ENCODE measurements at places on chromosomes 2 and 18. TPM values are rescaled to one million over a fixed set of nuclear protein-coding genes. Genes with fewer than 3 reads are reported as not detected.

Gene SLC16A14
- 1.2 TPM for total RNA-seq

Gene CHRNG
- not detected for total RNA-seq

Gene ANKRD36
- 22.3 TPM for total RNA-seq

Gene IL37
- total RNA-seq: not detected

Gene CERKL
- total RNA-seq: not detected

Gene ITGB1BP1
- 136 TPM for total RNA-seq

Gene EVX2
- not detected for total RNA-seq

Gene CHST9
- not detected for total RNA-seq

Gene ING5
- total RNA-seq: 36.6 TPM

Gene BMP10
- total RNA-seq: not detected

Gene TCF23
- not detected for total RNA-seq

Gene CTLA4
- total RNA-seq: 245 TPM

Gene PLCL1
- 1.7 TPM for total RNA-seq

Gene FAM237A
- not detected for total RNA-seq

Gene PROC
- not detected for total RNA-seq

Gene DPYSL5
- total RNA-seq: not detected

GRCh38 chr18:37489998-37490397 is 75.6 kb downstream of the CELF4 start:
- no peak for DNase-seq

DNA sequence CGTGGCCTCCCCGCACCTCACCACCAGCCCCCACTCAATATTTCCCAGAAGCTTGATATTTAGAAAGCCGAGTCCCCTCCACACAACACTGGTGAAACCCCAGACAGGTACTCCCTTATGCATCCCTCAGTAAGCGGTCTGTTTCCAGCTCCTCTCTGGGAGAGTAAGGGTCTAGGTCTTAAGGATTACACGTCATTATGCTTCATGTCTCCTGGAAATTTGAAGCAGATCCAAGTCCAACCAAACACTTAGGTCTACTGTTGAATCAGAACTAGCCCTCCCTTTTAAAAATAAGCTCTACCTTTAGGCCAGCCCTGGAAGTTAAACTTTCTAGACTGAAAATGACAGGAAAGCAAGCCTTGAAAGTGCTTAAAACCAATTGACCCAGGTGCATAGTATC is 1.5 kb upstream of the OST4 start:
- no peak for DNase-seq

DNA sequence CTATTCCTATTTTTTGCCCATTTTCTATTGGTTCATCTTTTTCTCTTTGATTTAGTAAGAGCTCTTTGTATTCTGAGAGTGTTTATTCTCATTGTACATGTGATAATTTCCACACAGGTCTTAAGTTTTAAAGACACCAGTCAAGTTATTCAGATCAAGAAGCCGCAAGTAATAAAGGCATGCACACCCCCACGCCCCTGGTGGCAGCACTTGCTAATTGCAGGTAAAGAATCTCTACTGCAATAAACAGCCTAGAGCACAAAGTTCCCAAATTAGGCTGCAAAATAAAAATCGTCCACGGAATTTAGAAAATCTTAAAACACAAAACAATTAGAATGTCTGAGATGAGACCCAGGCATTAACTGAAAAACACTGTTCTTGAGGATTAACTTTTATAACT is 45.2 kb downstream of the ST3GAL5 start:
- DNase-seq: peak; percentile 59

GRCh38 chr18:42854558-42854957 is 260.9 kb downstream of the RIT2 start:
- DNase-seq: no peak

DNA sequence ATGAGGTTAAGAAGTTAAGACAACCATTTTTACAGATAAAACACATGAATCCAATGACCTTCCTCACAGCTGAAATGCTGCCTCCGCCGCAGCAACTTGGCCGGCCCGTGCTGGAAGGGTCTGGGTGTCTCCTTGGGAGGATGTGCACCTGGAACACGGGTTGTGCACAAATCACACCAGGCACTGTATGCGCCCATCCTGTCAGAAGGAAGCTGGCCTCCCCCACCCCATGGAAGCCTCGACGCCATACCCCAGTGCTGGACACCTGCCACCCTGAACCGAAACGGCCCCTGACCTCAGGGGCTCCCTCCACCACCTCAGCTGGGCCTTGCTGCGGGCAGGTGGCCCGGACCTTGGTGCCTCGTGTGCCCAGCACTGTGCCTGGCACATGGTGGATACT is 111.8 kb downstream of the PXDN start:
- DNase-seq: no peak

DNA sequence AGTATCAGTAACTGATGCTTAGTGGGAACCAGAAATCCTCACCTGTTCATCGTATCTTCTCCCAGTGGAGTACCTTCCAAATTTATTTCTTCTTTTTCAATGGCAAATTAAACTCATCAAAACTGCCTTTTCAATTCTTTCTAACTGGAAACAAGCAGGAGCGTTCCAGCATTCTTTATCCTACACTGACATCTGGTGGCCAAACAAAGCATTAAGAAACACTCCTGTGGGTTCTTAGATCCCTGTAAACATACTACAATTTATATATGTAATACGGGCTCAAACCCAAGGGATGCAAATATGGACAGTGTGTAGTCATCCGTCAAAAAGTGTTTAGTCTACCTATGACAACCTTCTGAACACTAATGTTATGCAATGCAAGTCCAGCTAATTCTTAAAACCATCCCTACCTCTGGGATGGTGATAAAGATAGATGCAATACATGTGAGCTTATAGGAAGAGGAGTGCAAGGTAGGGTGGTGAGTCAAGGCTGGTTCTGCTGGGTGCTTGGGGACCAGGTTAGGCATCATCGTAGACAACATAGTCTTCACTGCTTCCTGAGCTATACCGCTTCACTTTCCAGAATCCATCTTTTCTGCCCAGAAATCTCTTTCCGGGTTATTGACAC is 375.0 kb downstream of the CTNNA2 start:
- peak; percentile 9 for DNase-seq

DNA sequence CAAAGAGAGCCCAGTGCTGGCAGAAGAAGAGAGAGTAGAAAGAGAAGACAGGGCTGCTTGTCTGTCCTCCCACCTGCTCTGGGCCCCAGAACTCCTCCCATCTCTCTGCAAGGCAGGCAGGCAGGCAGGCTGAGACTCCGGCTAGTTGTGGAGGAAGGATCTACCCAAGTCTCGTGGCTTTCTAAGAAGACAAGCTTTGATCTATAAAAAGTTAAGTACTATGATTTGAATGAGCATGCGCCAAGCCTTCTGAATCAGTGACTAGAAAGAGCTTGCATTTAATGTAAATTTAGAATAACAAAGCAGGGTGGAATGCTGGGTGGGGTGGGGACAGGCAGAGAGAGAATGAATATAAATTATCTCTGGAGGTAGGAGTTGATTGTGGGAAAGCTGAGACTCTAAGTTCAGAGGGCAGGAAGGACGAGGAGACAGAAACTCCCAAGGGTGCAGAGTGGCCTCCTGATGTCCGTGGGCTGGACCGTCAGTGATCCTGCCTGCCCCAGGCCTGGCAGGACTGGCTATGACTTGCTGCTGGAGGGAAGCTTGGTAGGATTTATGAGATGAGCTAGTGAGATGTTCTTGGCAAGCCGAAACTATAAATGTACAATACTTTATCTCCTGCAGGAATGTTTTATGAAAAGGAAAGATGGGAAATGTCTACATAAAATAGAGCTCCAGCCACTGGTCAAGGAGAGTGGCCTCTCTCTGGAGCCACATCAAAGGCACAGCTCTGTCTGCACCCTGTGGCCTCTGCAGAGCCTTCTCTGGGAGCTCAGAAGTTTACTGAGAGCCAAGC is 447.5 kb downstream of the TNS1 start:
- DNase-seq: no peak

GRCh38 chr2:234635284-234635683 is 138.4 kb upstream of the ARL4C start:
- no peak for DNase-seq

DNA sequence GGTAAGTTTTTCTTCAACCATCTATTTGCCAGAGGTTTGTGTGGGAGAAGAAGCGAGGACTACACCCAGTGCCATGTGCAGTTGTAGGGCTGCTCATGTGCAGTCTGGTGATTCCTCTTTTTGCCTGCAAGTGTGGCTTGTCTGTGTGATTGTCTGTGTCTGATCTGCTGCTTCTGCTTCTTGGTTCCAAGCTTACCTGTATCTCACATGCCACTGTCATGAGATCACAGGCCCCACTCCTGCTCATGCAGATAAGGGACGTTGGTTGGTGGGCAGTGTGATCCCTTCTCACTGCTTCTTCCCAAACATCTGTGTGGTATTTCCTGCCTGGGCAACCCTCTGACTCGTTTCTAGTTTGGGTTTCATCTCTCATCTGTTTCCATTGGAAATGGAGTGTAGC is 27.1 kb downstream of the RRM2 start:
- no peak for DNase-seq

- DNase-seq: no peak
Measured at GRCh38 chr2:33436083-33436482, 40.4 kb upstream of the RASGRP3 start.

GRCh38 chr2:148257276-148257675 is 236.4 kb downstream of the MBD5 start:
- no peak for DNase-seq

DNA sequence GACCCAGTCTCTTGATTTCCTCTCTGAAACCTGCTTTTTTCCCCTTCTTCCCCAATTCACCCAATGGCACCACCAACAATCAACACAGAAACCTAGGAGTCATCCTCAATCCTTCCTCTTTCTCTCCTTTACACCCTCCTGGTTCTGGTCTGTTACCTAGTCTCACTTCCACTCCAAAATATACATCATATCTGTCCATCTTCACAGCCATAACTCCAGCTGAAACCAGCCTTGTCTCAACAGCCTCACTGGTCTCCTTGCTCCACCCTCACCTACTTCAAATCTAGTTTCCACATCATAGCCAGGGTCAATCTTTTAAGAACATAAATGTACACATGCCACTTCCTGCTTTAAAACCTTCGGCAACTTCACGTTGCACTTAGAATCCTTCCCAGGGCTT is 11.8 kb upstream of the TWSG1 start:
- DNase-seq: no peak

Data from activated CD4-positive, alpha-beta memory T cell treated with anti-CD3 and anti-CD28 coated beads for 36 hours (primary cell).